Kidney (tissue), 22 donors: ENCODE measurements at places on chromosomes 12 and 14. TPM values are rescaled to one million over a fixed set of nuclear protein-coding genes. Genes with fewer than 3 reads are reported as not detected.

DNA sequence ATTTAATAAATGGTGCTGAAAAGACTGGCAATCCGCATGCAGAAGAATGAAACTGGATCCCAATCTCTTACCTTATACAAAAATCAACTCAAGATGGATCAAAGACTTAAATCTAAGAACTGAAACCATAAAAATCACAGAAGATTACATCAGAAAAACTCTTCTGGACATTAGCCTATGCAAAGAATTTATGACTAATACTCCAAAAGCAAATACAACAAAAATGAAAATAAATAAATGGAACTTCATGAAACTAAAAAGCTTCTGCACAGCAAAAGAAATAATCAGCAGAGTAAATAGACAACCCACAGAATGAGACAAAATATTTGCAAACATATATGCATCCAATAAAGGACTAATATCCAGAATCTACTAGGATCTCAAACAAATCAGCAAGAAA, 14.3 kb upstream of the CLEC1A start:
- no peaks in the 10 kb centered on the region for H3K27me3 ChIP-seq
- no peak overlapping the region for H3K4me3 ChIP-seq
- H3K36me3 ChIP-seq, result no peaks in the 10 kb centered on the region
- no peak overlapping the region for H3K27ac ChIP-seq
- no peak for DNase-seq

GRCh38 chr14:59028476-59029202, 159.8 kb upstream of the DAAM1 start:
- no peaks in the 10 kb centered on the region for H3K4me1 ChIP-seq
- no peaks in the 10 kb centered on the region for H3K36me3 ChIP-seq
- H3K27ac ChIP-seq, result no peak overlapping the region
- no peak overlapping the region for H3K4me3 ChIP-seq
- peak; percentile 81 for DNase-seq
- no peaks in the 10 kb centered on the region for H3K27me3 ChIP-seq

- H3K4me1 ChIP-seq, result no peaks in the 10 kb centered on the region
- no peak for DNase-seq
- no peak overlapping the region for H3K4me3 ChIP-seq
- H3K36me3 ChIP-seq, result no peaks in the 10 kb centered on the region
- H3K27ac ChIP-seq, result no peak overlapping the region
These were observed 994.0 kb downstream of the TRHDE start for GRCh38 chr12:73266206-73266605.

DNA sequence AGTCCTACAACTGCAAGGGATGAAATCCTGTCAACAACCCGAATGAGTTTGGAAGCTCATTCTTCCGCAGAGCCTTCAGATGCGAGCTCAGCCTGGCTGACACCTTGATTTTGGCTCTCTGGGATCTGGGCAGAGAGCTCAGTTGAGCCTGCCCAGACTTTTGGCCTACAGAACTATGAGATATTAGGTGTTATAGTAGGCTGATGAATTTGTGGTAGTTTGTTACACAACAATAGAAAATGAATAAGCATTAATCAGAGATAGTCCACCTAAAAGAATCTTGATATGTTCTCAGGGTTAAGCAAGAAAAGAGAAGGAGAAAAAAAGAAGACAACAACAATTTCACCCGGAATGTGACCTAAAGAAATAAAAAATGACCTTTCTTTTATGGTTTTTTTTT, 30.4 kb upstream of the GZMB start:
- H3K4me3 ChIP-seq, result no peak overlapping the region
- H3K27me3 ChIP-seq, result no peaks in the 10 kb centered on the region
- no peaks in the 10 kb centered on the region for H3K4me1 ChIP-seq
- DNase-seq, result no peak
- no peaks in the 10 kb centered on the region for H3K36me3 ChIP-seq

DNA sequence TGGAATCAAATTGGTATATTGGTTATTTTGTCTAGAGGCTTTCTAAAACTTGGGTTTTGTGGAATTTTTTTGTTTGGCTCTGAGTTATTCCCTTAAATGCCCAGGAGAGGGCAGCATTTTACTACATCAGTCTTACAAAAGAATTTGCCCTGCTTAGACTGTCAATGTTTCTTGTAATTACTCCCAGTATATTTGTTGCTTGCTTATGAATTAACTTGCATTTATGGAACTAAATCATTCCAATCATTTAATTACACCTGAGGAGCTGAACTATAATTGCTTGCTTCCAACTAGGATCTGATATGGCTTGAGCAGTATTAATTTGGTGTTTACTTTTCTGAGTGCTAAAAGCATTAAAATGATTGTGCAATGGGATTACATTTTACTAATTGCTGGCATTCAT, 48.7 kb downstream of the MIPOL1 start:
- no peaks in the 10 kb centered on the region for H3K36me3 ChIP-seq
- H3K27me3 ChIP-seq, result no peaks in the 10 kb centered on the region
- H3K27ac ChIP-seq, result no peak overlapping the region

- H3K27me3 ChIP-seq, result no peaks in the 10 kb centered on the region
- peak; percentile 75 for DNase-seq
- H3K4me1 ChIP-seq, result peaks cover 4% of the 10 kb centered on the region
- no peak overlapping the region for H3K4me3 ChIP-seq
- H3K36me3 ChIP-seq, result no peaks in the 10 kb centered on the region
- H3K27ac ChIP-seq, result no peak overlapping the region
These were observed 69.6 kb downstream of the CHST11 start for GRCh38 chr12:104526320-104526719.

DNA sequence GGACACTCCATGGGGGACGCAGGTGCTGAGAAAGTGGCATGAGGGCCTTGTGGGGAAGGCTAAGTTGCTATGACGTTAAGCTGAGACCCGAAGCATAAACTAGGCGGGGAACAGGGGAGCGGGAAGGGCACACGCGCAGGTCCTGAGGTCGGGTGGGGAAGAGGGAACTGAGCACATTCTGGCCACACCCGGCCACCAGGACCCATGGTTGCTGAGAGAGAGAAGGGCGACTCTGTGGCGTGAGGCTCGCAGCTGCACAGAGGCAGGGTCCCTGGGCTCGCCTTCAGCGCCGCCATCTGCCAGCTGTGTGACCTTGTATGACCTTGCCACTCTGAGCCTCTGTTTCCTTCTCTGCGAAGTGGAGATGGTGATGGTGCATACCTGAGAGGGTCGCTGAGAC, 182.5 kb downstream of the PHETA1 start:
- no peaks in the 10 kb centered on the region for H3K4me1 ChIP-seq
- H3K27ac ChIP-seq, result no peak overlapping the region
- H3K4me3 ChIP-seq, result no peak overlapping the region
- H3K36me3 ChIP-seq, result no peaks in the 10 kb centered on the region

- H3K27me3 ChIP-seq, result no peaks in the 10 kb centered on the region
- no peak overlapping the region for H3K4me3 ChIP-seq
- H3K27ac ChIP-seq, result no peak overlapping the region
These were observed 129.2 kb downstream of the KCNA5 start for GRCh38 chr12:5172886-5173285.

DNA sequence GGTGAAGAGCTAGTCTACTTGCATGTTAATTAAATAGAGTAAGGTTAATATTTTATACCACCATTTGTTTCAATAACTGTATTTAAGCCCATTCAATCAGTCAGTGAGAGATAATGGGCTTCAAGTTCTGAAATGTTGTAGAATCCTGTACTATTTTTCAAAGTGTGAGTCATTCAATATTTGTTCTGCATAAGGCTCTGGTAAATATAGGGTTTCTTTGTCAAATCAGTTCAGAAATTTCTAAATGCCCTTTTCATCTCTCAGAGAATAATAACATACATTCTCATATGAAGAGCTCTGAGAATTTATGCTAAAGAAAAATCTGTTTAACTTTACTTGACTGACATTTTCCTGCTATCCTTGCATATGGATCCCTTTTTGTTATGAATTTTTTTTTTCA, 493.3 kb downstream of the TMTC2 start:
- no peaks in the 10 kb centered on the region for H3K4me1 ChIP-seq
- no peaks in the 10 kb centered on the region for H3K36me3 ChIP-seq
- DNase-seq, result no peak

DNA sequence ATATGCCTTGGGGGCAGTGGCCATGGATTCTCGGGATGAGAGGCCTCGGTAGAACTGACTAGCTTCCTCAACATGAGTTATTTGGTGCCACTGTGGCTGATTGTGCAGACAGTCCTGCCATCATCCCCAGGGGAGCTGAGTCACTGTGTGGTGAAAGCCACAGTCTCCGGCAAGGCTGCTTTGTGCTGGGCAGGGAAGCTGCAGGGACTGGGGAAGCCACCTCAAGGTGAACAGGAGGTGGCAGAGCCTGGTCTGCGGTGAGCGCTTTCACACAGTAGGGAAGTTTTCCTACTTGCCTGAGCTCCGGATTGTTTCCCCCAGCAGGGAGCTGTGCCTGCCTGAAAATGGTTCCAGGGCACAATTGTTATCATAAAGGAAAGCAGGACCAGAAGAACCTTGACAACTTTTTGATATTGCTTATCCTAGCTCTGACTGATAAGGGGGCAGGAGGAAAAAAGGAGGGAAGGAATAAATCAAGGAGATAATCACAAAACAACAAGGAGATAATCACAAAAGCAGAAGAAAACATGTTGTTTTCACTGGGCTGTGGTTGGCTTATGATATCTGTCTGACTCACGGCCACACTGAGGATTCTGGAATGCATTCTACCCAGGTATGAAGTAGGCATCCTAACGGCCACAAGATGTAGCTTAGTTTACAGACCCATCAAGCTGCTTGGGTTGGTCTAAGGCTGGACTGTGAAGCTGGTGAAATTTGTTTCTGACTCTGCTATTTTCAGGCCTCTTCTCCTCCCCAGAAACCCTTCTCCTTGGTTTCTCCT, 32.2 kb upstream of the GNG2 start:
- H3K36me3 ChIP-seq, result no peaks in the 10 kb centered on the region
- H3K4me1 ChIP-seq, result no peaks in the 10 kb centered on the region
- H3K27me3 ChIP-seq, result no peaks in the 10 kb centered on the region
- DNase-seq, result no peak
- no peak overlapping the region for H3K27ac ChIP-seq

- H3K36me3 ChIP-seq, result no peaks in the 10 kb centered on the region
- H3K27ac ChIP-seq, result no peak overlapping the region
- no peaks in the 10 kb centered on the region for H3K4me1 ChIP-seq
- H3K4me3 ChIP-seq, result no peak overlapping the region
These were observed 394.5 kb upstream of the ATP2B1 start for GRCh38 chr12:90102957-90103652.

DNA sequence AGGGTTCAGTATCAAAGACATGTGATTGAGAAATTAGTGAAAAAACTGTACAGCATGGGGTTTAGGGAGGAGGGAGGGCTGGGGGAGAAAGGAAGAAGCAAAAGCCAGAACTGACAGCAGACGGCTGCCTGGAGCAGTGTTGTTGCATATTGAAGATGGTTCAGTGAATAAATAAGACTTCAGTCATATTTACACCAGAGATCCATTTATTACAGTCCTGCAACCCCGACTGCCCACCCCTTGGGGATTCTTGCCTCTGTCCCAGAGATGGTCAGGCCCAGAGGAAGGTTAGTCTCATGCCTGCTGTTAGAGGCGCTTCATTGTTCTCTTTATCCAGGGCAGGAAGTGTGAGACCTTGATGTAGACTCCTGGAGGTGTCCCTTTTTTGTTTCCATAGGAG, 3.2 kb downstream of the GZMH start:
- no peak overlapping the region for H3K4me3 ChIP-seq
- DNase-seq, result no peak
- no peaks in the 10 kb centered on the region for H3K4me1 ChIP-seq
- no peaks in the 10 kb centered on the region for H3K27me3 ChIP-seq

- no peak overlapping the region for H3K4me3 ChIP-seq
- no peaks in the 10 kb centered on the region for H3K27me3 ChIP-seq
- DNase-seq, result no peak
- H3K36me3 ChIP-seq, result no peaks in the 10 kb centered on the region
These were observed 441.8 kb downstream of the TMTC2 start for GRCh38 chr12:83128540-83128939.

DNA sequence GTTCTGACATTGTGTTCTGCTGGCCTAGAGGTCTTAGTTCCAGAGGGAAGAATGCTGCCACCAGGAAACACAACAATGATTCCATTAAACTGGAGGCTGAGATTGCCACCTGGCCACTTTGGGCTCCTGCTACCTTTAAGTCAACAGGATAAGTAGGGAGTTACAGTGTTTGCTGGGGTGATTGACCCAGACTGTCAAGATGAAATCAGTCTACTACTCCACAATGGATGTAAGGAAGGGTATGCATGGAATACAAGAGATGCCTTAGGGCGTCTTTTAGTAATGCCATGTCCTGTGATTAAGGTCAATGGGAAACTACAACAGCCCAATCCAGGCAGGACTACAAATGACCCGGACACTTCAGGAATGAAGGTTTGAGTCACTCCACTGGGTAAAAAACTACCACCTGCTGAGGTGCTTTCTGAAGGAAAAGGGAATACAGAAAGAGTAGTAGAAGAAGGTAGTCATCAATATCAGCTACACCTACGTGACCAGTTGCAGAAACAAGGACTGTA, 852.6 kb downstream of the LRFN5 start:
- H3K36me3 ChIP-seq, result no peaks in the 10 kb centered on the region
- H3K27ac ChIP-seq, result no peak overlapping the region
- no peaks in the 10 kb centered on the region for H3K27me3 ChIP-seq
- DNase-seq, result no peak
- H3K4me3 ChIP-seq, result no peak overlapping the region

GRCh38 chr14:34098045-34098984, 147.4 kb upstream of the EGLN3 start:
- H3K27ac ChIP-seq, result no peak overlapping the region
- no peaks in the 10 kb centered on the region for H3K27me3 ChIP-seq
- H3K36me3 ChIP-seq, result no peaks in the 10 kb centered on the region
- H3K4me1 ChIP-seq, result no peaks in the 10 kb centered on the region

- no peaks in the 10 kb centered on the region for H3K27me3 ChIP-seq
- H3K4me3 ChIP-seq, result peak within 1 kb of the TSS; percentile 94
- no peaks in the 10 kb centered on the region for H3K36me3 ChIP-seq
- H3K27ac ChIP-seq, result peak within 1 kb of the TSS; percentile 98
- peak; percentile 93 for DNase-seq
- H3K4me1 ChIP-seq, result peaks cover 4% of the 10 kb centered on the region
These were observed at the start of gene VTI1B for GRCh38 chr14:67674480-67675218. Gene VTI1B, minus strand, starts transcription at chr14:67674632. Its CDS starts 143 bp downstream, at chr14:67674489.

GRCh38 chr12:88235183-88235833, 93.2 kb downstream of the TMTC3 start:
- H3K4me3 ChIP-seq, result no peak overlapping the region
- no peak for DNase-seq
- H3K36me3 ChIP-seq, result no peaks in the 10 kb centered on the region
- no peak overlapping the region for H3K27ac ChIP-seq
- no peaks in the 10 kb centered on the region for H3K4me1 ChIP-seq

GALNT9 gene
- total RNA-seq, result 20.7 TPM

CD4 gene
- total RNA-seq, result 38.1 TPM

TMTC2 gene
- total RNA-seq, result 32.9 TPM

FAM90A1 gene
- 0.54 TPM for total RNA-seq

CD69 gene
- total RNA-seq, result 25.0 TPM

GRIP1 gene
- 18.4 TPM for total RNA-seq

LRTM2 gene
- not detected for total RNA-seq

KLRD1 gene
- 5.5 TPM for total RNA-seq
